ENCODE measurements at places on chromosomes 3 and 15. TPM values are rescaled to one million over a fixed set of nuclear protein-coding genes. Genes with fewer than 3 reads are reported as not detected.
A peak's percentile ranks its signal among the peaks of the same experiment; 100 is the strongest.

DNA sequence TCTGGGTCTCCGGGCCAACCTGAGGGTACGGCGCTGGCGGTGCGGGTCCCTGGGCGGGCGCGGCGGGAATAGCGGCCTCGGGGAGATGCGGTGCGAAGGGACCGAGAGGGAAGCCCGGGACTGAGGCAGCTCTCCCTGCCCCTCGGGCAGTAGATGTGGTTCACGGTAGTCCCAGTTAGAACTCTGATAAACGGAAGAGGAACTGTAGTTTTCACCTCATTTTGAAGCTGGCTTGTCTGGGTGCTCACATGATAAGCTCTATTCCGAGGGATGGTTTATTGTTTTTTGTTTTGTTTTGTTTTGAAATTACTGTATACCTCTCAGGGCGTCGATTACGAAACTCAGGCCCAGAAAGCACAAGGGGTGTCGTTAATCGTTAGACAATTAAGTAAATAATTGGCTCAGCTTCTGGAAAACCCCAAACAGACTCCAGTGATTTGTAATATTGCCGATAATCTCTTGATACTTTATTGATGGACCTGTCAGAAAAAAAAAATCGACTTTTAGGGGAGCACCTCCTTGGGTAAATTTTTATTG, 413 bp downstream of the NUSAP1 start:
- no peak for DNase-seq

Gene FOXB1
- total RNA-seq = not detected

DNA sequence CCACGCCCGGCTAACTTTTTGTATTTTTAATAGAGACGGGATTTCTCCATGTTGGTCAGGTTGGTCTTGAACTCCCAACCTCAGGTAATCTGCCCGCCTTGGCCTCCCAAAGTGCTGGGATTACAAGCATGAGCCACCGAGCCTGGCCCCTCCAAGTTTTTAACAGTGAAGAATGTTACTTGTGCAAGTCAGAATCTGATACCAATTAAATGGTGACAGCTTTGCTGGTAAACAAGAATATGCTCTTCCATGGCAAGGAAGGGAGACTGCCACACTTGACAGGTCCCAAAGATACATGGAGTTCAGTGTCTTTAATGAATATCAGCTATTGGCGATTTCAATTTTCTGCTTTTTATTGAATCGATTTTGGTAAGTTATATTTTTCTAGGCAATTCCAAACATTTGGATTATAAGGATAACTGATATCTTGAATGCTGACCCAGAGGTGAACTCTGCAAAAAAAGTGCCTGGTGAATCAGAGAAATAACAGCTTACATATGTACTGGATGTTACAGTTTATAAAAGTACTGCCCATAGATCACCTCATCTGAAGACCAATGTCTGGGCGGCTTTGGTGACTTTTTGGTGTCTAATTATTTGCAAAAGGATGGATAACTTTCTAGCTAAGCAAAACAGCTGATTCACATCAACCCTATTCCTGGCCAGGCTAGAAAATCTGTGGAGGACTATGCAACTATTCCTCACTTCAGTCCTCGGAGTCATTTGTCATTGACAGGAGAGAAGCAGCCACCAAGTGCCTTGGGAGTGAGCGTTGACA, 1.2 kb downstream of the PARP16 start:
- no peak for DNase-seq

DNA sequence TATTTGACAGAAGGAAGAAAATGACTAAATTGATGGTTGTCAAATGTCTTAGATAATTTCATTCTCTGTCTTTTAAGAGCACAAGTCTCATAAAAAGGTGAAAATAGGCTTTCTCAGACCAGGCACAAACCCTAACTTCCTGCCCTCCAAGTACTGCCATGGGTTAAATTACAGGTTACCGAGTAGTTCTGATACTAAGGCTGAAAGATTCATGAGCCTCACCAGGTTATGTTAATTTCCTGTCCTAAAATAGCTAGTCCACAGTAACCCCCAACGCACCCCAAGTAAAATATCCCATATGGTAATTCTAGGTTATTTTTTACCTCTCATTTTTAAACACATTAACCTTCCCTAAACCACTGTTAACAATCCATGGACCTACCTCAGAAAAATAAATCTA, 42.0 kb downstream of the GSK3B start:
- DNase-seq = no peak

DNA sequence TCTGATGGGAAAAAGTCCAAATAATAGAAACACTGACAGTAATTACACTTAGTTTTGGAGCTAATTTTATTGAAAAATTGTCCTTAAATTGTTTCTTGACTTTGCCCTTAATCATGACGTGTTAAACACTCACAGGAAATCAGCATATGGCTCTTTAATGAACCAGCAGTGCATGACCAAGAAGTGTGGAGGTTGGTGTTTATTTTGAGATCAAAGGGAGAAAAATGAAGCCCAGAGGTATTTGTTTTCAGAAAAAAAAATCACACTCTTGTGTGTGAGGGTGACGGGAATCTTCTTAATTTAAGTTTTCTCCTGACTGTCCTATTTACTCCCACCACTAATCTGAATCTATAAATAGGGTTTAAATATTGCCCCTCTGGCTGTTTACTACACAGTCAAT, 28.8 kb upstream of the SYNM start:
- DNase-seq = no peak

DNA sequence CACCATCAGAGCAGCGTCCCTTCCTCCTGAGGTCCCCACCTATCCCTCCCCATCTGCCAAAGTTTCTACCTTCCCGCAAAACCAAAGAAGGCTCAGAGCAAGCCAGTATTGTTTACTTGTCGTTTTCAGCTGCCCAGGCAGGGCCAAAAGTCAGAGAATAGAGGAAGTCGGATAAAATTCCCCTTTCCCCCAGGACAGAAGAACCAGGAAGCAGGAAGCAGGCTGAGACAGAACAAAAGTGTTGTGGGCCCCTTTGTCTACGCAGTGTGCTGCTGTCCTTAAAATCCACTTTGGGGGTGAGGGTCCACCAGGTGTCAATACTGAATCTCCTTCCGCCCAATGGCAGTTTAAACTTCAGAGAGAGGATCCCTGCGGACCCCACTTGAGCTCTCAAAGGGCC, 18.5 kb upstream of the RPL32 start:
- no peak for DNase-seq

DNA sequence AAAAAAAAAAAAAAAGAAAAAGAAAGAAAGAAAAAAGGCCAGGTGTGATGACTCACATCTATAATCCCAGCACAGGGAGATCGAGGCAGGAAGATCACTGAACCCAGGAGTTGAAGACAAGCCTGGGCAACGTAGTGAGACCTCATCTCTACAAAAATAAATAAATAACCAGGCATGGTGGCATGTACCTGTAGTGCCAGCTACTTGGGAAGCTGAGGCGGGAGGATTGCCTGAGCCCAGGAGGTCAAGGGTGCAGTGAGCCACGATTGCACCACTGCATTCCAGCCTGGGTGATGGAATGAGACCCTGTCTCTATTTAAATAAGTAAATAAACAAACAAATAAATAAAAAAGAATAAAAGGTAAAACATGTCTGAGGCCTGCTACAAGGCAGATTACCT, 39.3 kb upstream of the LACTB start:
- DNase-seq = no peak

- no peak for DNase-seq
Measured at GRCh38 chr3:14415501-14415900, 13.1 kb downstream of the SLC6A6 start.

GRCh38 chr3:140627756-140628155, 50.1 kb upstream of the TRIM42 start:
- no peak for DNase-seq

Gene CCR9
- total RNA-seq = not detected

DNA sequence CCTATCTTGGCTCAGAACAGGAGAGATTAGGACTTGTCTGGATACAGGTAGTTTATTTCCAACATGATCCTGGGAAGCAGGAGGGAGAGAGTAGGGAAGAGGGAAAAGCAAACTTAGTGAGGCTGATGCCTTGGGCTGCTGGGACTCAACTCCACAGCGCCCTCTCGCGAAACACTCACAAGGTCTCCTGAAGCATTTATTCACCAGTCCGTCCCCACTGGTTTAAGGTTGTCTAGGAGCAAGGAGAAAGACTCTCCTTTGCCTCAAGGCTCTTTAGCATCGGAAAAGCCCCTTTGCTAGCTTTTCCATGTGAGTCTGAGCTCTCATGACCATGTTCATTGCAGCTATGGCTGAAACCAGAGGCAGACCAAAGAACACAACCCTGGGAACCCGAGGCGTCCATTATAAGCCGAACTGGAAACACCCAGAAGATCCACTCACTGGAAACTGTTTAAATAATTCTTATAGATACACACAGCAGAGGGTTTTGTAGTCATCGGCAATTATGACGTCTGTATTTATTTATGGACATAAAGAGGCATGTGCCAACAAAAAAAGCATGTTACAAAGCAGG, 244.5 kb downstream of the CD47 start:
- peak; percentile 66 for DNase-seq

Gene MAP2K1
- 14.7 TPM for total RNA-seq

DNA sequence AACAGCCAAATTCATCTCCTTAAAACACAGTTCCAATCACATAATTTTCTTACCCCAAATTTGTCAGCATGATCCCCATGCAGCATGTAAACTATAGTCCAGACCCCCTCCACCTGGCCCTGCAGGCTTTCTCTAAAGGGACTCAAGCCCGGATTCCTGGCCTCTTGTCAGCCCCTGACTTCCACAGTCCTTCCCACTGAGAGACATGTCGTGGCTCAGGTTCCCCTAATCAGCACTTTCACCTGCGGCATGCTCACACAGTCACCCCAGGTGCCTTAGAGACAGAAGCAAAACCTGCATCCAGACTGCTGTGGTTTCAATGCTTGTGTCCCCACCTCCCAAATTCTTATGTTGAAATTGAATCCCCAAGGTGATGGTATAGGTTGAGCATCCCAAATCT, 372.7 kb upstream of the ATP10A start:
- no peak for DNase-seq

Data from transverse colon (tissue), 4 donors.